ENCODE measurements at places on chromosomes 2 and 18.

GRCh38 chr2:187187519-187187918 lies 260.5 kb downstream of the CALCRL start:
- ATAC-seq: no peak

DNA sequence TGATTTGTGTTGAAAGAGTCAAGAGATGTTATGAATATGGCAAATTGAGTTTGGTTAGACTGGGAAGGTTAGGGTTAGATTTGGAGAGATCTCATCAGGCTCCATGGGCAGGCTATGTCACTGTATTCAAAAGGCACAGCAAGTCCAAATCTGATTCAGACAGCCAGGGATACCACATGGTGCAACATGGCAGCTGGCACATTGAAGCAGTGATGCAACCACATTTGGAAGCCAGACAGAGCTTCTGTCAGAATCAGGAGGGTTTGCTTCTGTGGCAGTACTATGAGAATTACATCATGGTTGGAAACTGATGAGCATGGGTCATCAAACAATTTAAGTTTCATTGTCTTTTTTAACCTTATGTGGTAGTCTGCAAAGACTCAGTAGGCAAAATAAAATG lies 772.2 kb downstream of the SUCLG1 start:
- no peak for ATAC-seq

DNA sequence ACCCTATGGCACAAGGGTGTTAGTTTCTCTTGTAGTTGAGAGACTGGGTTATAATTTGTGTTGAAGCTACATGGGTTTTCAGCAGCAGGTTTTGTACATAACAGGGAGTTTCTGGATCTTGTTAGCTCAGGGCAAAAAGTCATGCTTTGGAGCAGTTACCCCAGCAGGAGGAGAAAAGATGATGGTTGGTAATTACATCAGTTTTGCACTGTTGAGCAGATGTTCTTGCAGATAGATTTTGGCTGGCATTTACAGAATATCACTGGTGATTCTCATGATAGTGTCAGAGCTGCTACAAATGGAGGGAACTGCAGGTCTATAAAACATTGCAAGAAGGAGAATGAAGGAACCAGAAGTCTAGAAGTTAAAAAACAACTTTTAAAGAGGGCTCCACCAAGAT lies 215.2 kb upstream of the ATP5MC3 start:
- ATAC-seq: no peak

GRCh38 chr18:78497641-78498040 lies 482.0 kb upstream of the SALL3 start:
- no peak for ATAC-seq

- no peak for ATAC-seq
Measured at GRCh38 chr2:48852938-48853337, 97.4 kb upstream of the LHCGR start.

DNA sequence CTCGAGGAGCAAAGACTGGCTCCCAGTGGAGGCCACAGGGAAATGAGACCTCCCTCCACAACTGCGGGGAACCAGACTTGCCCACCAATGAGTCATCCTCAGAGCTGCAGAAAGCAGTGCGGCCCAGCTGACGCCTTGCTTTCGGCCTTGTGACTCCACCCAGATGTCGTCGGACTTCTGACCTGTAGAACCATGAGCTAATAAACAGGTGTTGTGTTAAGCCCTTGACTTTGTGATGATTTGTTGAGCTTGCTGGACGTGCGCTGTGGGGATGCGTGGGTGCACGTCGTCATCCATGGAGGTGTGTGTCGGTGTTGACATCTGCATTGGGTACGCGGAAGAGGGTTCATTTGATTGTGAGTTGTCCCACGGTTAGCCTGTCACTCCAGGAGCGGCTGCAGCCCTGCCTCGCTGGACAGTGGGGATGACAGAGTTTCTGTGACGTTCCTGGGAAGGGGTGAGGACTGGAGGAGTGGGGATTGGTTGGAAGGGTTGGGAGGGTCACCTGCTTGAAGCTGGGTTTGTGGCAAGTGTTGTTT lies 154.1 kb downstream of the SH3BP4 start:
- ATAC-seq: no peak

DNA sequence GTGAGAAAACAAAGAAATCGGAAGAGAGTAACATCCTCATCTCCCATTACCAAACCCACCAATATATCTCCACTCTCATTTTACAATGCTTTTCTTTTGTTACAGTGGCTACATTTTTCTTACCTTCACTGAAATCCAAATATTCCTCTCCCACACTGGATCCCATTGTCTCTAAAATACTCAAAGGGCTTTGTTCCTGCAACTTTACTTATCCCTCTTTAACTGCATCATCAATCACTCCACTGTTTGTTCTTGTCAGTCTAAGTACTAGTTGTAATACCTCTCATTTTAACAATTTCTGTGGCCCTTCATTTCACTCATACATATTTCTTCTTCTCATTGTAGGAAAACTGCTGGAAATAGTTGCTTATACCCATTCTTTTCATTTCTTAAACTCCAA lies 464.2 kb upstream of the PIK3C3 start:
- no peak for ATAC-seq

DNA sequence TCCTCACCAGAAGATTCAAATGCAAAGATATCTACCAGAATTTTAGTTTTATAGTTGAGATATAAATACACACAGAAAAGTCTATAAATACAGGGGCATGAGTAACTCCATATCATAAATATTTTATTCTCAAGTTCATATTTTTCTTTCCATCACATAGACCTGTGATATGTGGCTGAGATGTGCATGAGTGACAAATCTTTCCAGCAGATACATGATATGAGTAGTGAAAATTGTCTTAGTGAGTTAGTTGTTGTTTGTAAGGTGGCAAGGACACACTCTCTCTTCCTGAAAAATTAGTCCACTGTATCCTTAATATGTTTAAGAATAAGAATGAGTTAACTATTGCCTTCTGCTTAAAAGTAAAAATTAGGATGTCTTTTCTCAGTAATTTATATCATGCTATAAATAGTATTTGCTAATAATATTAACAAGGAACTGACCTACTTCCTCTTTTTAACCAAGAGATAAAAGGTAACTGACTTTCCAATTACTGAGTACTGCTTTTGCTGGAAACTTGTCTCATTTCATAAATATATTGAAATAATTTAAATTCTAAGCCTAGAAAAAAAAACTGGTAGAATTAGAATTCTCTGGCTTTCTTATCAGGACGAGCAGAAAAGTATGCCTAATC lies 85.2 kb upstream of the SESTD1 start:
- no peak for ATAC-seq

DNA sequence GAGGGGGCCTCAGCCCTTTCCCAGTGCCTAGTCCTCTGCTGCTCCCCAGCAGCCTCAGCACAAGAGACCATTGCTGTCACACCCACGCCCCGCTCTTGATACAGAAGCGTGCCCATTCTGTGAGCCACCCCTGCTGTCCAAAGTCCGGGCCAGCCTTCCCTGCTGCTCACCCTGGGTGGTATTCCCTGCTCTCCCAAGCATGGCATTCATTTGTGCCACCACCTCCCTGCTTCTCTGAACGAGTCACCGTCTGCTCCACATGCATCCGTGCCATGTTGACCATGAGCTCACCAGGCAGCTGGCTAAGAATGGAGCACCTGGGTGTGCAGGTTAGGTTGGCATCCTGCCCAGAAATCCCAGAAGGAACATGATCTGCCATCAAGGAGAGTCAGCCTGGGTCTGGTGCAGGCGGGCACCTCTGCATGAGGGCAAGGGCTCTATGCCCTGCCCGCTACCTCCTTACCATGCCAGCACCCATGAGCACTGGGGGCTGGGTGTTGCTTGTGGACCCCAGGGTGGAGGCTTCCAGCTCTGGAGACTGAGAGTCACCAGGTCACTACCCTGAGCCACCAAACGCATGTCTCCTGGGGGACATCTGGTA lies 63.0 kb downstream of the TWIST2 start:
- no peak for ATAC-seq

- no peak for ATAC-seq
Measured at GRCh38 chr2:226256709-226257376, 542.8 kb downstream of the IRS1 start.

- ATAC-seq: no peak
Measured at GRCh38 chr2:48482313-48482712, 47.6 kb upstream of the STON1 start.

- ATAC-seq: no peak
Measured at GRCh38 chr2:118817469-118817868, 30.0 kb downstream of the EN1 start.

DNA sequence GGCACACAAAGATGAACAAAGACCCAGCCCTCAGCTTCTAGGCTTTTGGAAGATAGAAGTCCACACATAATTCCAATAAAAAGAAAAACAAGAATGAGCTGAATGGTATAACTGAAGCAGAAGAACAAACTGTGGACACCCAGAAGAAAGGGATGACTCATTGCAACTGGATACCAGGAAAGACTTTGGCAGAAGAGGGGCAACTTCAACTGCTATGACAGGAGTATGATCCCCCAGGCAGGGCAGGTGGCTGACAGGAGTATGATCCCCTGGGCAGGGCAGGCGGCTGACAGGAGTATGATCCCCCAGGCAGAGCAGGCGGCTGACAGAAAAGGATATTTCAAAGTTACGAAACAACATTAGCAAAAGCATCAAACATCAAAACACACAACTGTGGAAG lies 21.6 kb downstream of the PID1 start:
- ATAC-seq: no peak
